MV-4-11 (cell line): ENCODE measurements at places on chromosomes 4 and X.

DNA sequence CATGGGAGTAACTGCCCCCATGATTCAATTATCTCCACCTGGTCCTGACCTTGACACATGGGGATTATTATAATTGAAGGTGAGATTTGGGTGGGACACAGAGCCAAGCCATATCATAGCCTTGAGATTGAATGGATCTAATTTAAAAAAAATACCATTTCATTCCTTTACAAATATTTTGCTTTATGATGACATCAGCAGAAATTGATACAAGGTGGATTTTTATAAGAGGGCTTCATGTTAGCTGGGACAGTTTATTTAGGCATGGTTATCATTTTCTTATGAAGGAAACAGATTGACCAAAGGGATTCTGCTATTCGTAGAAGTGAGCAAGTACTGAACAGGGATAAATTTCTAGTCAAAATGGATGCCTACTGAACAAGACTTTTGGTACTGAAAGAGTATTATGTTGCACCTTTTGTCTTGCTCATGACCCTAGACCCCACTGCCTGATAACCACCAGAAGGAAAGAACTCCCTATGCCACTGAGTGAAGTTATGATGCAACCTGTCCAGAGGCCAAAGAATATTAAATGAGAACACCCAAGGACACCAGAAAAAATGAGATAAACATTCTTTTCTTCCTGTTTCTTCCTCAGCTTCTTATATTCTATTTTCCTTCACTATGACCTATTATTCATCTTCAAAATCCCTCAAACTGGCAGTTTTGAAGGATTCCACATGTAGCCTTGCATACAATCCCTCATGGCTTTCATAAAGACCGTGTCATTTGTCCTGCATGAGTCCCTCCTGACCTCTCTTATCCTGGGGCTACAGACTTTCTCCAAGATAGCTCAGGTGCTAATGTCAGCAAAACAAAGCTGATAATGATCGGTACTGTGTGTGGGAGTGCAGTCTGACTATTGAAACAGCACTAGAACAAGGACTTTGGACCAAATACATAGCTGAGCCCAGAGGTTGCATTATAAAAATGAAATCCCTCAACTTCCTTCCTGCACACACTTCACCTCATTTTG lies 118.3 kb downstream of the AFF2 start:
- no peak for DNase-seq

- DNase-seq = no peak
Observed at GRCh38 chr4:3317656-3318211, 24.9 kb downstream of the RGS12 start.

DNA sequence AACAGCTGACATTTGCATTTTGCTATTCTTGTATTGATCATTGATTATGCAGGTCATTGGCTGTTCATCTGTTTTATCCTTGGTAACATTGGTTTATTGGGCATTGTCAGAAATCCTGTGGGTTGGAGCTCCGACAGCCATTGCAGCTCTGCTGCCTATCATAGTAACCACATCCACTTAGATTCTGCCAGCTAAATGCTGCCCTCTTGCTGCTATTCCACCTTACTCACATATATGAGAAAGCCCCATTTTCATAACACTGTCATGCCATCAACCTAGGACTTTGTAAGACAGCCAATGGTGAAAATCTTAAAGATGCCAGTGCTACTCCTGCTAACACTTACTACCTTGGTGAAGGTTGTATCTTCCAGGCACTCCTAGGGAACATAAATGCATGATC lies 187.3 kb upstream of the CXCL13 start:
- peak; percentile 42 for DNase-seq

DNA sequence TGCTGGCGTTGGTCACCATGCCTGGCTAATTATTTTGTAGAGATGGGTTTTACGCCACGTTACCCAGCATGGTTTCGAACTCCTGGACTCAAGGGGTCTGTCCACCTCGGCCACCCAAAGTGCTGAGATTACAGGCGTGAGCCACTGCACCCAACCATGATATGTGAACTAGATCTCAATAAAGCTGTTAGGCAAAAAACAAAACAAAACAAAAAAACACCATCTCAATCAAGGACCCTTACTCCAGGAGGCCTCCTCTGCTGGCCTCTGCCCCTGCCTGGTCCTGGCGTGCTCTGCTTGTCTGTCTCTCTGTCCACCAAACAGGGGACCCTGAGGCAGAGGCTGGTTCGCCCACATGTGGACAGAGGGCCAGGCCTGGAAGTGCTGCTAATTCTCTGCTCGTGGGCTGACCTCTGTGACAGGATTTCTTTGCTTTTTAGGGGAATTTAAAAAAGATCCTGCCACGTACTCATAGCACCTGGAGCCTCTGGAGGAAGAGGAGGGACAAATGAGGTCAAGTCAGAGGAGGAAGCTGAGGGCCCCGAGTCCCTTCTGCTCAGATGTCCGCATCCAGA lies 32.7 kb upstream of the WFS1 start:
- no peak for DNase-seq

DNA sequence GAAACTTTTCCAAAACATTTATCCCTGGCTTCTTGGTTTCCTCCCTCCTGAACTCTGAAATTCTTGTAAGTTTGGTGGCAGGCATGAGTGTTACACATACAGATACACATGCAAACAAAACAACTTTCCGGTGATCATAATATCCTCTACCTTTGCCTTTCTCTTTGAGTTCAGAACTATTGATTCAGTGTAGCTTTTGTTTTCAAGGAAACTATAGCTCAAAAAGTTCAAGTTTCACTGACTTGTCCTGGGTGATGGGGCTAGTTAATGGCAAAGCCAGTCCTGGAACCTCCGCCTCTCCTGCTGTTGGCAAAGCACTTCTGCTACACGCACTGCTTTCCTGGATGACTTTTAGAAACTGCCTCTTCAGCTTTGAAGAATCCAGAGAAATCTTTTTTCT lies 177.3 kb upstream of the FAT1 start:
- no peak for DNase-seq

- peak; percentile 79 for DNase-seq
Observed at GRCh38 chrX:72057331-72057730, 74.4 kb downstream of the RTL5 start.

DNA sequence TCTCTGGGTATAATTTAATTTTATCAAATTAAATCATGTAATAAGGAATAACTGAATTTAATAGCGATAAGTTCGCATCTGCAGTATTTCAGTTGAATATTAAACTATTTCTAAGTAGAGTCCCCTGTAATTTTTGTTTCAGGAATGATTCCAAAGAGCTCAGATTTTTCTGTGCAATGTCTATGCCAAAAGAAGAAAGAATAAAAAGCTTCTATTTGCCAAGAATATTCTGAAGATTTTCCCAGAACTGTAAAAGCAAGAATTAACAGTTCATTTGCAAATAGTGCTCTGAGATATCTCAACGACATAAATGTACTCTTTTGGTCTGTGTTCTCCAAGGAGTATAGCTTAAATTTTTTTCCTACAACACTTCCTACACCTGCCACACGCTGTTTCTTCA lies 1242.8 kb upstream of the DIAPH2 start:
- no peak for DNase-seq

- DNase-seq = no peak
Observed at GRCh38 chrX:44975666-44976263, 102.8 kb downstream of the KDM6A start.

DNA sequence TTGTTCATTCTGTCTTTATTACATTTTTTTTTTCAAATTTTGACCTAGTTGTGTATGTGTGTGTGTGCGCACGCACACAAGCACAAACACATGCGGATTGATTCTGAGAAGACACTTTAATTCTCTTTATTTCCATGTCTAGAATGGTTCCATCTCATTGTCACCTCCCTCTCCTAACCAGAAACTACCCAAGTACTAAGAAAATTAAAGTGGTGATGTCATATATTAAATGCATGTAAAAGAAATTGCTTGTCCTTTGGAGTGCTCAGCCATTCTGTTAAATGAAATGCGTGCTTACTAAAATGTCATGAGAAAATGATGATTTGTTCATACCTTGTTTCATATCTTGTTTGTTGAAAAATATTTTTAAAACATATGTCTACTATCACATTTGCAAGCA lies 1297.0 kb upstream of the TENM3 start:
- DNase-seq = no peak

DNA sequence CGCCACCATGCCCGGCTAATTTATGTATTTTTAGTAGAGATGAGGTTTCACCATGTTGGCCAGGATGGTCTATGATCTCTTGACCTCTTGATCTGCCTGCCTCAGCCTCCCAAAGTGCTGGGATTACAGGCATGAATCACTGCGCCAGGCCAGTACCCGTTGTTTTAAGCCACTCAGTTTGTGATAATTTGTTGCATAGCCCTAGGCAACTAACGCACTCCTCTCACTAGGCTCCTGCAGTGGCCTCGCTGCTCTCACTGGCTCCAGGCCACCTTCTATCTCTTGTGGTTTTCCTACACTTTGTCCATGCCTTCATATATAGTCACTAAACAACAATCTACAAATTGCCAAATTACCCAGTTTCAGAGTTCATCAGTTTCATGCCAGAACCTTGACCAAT lies 58.1 kb downstream of the DCHS2 start:
- DNase-seq = no peak

DNA sequence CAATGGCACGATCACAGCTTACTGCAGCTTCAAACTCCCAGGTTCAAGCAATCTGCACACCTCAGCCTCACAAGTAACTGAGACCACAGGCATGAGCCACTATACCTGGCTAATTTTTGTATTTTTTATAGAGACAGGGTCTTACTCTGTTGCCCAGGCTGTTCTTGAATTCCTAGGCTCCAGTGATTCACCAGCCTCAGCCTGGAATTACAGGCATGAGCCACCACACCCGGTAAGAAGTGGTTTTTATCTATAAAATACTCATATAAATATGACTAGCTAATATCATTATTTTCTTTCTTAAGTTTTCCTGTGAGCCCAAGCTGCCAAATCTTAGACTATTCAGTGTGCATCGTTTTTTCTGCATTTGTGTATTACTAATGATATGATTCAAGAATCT lies 4.4 kb downstream of the SCFD2 start:
- no peak for DNase-seq

GRCh38 chr4:139728840-139729239 lies 63.2 kb downstream of the MGST2 start:
- no peak for DNase-seq

GRCh38 chr4:149203256-149204001 lies 612.2 kb downstream of the IQCM start:
- no peak for DNase-seq

DNA sequence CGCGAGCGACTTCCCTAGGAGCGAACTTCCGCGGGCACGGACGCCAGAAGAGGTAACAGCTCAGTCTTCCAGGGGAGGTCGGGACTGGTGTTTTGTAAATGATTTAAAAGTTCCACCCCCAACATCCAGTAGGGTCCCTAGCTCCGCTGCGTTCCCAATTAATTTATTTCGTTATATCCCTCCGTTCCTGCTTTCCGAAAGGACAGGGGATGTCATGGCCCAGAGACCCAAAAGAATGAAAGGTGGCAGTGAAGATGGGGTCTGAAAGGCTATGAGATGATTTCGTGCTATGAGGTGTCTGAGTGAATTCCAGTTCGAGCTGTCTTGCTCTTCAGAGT lies 373 bp upstream of the SMIM43 start:
- DNase-seq = no peak

GRCh38 chrX:102652031-102652688 lies 877 bp downstream of the GPRASP1 start:
- no peak for DNase-seq

- no peak for DNase-seq
Observed at GRCh38 chr4:24995346-24995919, 35.3 kb downstream of the LGI2 start.

DNA sequence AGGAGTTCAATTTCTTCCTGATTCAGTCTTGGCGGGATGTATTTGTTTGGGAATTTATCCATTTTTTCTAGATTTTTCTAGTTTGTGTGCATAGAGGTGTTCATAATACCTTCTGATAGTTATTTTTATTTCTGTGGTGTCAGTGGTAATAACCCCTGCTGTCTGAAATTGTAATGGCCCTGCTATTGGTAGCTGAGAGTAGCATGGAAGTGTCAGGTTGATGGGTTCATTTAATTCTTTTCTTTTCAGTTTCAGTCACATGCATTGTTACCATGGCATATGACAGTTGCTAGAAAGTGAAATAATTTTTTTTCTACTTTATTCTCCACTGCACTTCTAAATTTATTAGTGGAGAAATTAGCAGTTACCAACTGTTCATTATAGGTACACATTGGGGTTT lies 20.7 kb downstream of the AR start:
- DNase-seq = no peak

DNA sequence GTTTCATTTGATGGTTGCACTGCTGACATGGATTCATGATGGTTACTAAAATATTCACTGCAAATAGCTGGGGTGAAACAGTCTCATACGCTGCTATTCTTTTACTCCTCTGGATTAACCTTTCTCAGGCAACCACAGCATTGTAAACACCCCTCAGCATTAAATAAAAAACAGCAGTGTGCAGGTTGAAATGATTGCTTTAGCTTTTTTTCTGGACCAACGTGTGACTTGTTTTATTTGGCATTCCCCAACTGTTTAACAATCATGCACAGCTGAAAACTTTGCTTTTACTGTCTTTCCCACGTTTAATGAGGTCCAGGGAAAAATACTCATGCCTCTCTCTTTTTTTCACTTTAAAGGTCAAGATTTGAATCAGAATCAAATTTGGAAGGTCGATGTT lies 490.8 kb downstream of the RAPGEF2 start:
- no peak for DNase-seq

DNA sequence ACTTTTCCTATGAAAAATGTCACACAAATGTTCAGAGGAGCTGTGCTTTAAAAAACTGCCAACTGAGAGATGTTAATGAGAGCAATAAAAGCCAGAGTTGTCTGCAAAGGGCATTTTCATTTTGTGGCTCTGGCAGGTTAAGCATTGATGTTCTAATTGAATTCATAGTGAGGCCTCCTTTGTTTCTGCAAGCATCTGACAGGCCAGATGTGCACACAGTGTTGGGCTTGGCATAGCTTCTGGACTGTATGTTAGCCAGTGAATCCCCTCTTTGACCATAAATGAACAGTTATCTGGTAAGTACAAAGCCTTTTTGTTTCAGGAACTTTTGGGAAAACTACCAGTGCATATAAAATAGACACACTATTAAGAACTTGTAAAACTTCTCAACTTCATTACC lies 81.9 kb downstream of the JADE3 start:
- DNase-seq = no peak

- DNase-seq = peak; percentile 4
Observed at GRCh38 chrX:17547658-17548057, 172.7 kb downstream of the NHS start.

DNA sequence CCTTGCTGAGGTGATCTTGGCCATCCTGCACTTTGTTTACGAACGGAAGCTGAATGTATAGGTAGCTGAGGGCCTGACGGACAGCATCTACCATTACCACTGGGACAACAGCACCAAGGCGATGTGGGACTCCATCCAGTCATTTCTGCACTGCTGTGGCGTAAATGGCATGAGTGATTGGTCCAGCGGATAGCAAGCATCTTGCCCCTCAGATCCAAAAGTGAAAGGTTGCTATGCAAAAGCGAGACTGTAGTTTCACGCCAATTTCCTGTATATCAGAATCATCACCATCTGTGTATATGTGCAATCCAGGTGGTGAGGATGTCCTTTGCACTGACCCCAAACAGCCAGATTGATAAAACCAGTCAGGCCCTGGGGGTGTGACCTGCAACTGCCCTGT lies 4.2 kb upstream of the PYURF start:
- no peak for DNase-seq

- DNase-seq = no peak
Observed at GRCh38 chr4:5755679-5756078, 44.7 kb downstream of the EVC start.
